ENCODE measurements at places on chromosomes 3 and 15. TPM values are rescaled to one million over a fixed set of nuclear protein-coding genes. Genes with fewer than 3 reads are reported as not detected.

PATL2 gene
- not detected for total RNA-seq

AHSG gene
- total RNA-seq = not detected

FAM3D gene
- total RNA-seq = 8.2 TPM

WDR48 gene
- total RNA-seq = 58.7 TPM

GREM1 gene
- 50.0 TPM for total RNA-seq

CSPG5 gene
- 3.8 TPM for total RNA-seq

CPN2 gene
- total RNA-seq = not detected

SHC4 gene
- total RNA-seq = 1.8 TPM

TERC gene
- total RNA-seq = 717 TPM

GOLGA8S gene
- total RNA-seq = 0.58 TPM

GOLGA8T gene
- not detected for total RNA-seq

CCDC54 gene
- not detected for total RNA-seq

KY gene
- not detected for total RNA-seq

CLDN11 gene
- not detected for total RNA-seq

IL17RB gene
- total RNA-seq = 34.2 TPM

EFCC1 gene
- 10.3 TPM for total RNA-seq

PCCB gene
- 26.8 TPM for total RNA-seq

GPR160 gene
- total RNA-seq = 33.0 TPM

C3orf70 gene
- total RNA-seq = 20.4 TPM

ANXA2 gene
- 292 TPM for total RNA-seq

MST1R gene
- 386 TPM for total RNA-seq

GOLGA8J gene
- total RNA-seq = not detected

GOLGA6D gene
- total RNA-seq = not detected

EXD1 gene
- total RNA-seq = not detected

RTP4 gene
- total RNA-seq = 3.6 TPM

LTF gene
- total RNA-seq = 0.58 TPM

TRIM42 gene
- total RNA-seq = not detected

ITPKA gene
- 30.9 TPM for total RNA-seq

ATP2B2 gene
- total RNA-seq = not detected

CEMIP gene
- total RNA-seq = not detected

RNF123 gene
- total RNA-seq = 30.4 TPM

RTP1 gene
- total RNA-seq = not detected

ZNF660 gene
- 2.3 TPM for total RNA-seq

LHFPL4 gene
- not detected for total RNA-seq

TP63 gene
- total RNA-seq = not detected

SOX14 gene
- total RNA-seq = not detected

CASR gene
- total RNA-seq = 3.0 TPM

Measured in stomach (tissue), 19 donors.